ENCODE measurements at places on chromosomes 2 and 18.

GRCh38 chr18:32867936-32868335, 95.1 kb upstream of the KLHL14 start:
- no peak for DNase-seq

- DNase-seq: no peak
Measured at GRCh38 chr2:218662377-218662776, 2.9 kb downstream of the BCS1L start.

DNA sequence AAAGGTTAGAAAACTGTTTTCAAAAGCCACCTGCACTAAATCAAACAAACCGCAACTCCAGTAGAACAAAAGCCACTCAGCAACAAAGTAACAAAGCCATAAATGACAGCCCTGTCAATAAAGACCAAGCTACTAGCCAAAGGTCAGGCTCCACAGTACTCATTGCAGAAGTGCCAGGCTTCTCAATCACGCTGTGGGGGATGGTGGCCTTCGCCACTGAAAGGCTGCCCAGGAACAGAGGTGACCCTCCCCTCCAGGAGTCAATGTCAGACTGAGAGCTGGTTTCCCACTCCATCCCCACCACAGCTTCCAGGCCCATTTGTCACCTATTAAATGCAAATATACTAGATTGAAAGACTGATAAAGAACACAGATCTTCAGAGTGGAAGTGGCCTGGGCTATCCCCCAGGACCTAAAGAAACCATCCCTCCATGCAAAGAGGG, 5.9 kb downstream of the ATP8B1 start:
- DNase-seq: no peak

GRCh38 chr2:110101280-110101844, 14.3 kb downstream of the MALL start:
- no peak for DNase-seq

- no peak for DNase-seq
Measured at GRCh38 chr18:79422022-79422782, 26.5 kb downstream of the NFATC1 start.

DNA sequence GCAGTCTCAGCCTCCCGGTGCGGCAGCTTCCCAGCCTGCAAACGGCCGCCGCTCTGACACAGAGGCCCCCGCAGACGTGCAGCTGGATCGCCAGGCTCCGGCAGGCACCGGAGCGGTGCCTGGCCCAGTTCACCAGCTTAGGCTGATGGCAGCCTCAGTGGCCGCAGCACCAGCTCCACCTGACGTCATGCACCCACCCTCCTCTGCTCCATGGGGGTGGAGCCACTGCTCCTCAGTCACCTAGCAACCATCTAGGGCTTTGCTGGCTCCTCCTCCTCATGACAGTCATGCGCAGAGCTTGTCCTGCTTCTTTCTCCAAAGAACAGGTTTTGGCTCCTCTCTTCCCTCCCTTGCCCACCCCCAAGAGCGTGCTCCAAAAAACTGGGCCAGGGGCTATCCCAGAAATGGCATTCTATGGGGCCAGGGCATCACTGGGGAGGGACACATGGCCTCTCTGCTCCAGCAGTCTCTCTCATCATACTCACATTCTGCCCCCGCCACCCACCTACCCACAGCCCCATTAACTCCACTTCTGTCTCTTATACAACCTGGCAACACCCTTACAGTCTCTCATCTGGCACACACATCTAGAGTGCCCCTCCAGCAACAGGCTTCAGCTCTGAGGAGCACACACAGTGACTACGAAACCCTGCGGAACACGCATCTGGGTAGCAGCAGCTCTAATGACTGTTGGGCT, 5.5 kb downstream of the DCTN1 start:
- peak; percentile 58 for DNase-seq

DNA sequence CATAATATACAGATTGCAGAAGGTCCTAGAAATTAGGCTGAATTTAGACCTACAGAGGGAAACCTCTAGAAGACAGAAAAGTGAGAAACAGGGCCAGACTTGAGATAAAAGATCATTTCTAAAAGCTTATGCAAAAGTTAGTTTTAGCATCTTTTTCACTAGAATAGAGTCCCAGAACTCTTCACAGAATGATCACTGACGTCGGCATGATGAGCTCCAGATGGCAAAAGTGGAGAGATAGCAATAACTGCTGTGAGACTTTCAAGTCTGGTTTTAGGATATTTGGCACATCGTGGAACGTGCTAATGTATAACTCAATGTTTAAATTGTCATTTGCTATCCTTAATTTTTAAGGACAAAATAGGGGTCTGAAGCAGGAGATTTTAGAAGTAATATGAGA, 1050.7 kb upstream of the CELF4 start:
- DNase-seq: no peak

DNA sequence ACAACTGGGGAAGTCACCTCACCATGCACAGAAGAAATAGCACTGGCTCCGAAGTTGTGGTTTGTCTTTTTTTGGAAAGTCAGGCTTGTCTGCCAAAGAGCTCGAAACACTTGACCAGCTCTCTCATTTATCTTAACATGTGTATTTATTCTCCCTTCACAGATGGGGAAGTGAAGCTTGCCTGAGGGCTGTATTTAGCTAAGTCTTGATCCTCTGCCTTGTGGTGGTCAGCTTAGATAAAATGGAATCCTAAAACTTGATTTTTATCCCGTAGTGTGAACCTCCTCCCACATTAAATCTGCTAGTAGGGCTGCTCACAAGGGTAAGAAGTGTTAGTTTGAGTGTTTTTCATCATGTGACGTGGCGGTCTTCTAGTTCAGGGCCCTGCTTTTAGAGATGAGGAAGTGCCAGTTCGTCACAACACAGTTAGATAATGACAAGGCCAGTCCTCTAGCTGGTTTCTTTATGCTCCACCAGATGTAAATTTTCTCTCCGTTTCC, 89.7 kb downstream of the TMEM247 start:
- no peak for DNase-seq

- peak; percentile 12 for DNase-seq
Measured at GRCh38 chr2:190031969-190032618, 30.4 kb downstream of the MSTN start.

Measured in renal cortex interstitium (tissue), 15 donors.